H9 (cell line): ENCODE measurements at places on chromosomes 6 and 20.

GRCh38 chr20:9555781-9556180, 41.4 kb downstream of the LAMP5 start:
- no peaks in the 10 kb centered on the region for H3K4me1 ChIP-seq
- no peak for DNase-seq
- H3K27me3 ChIP-seq = no peaks in the 10 kb centered on the region

GRCh38 chr6:13242178-13242577, 86.2 kb downstream of the TBC1D7 start:
- no peak for DNase-seq
- no peaks in the 10 kb centered on the region for H3K4me1 ChIP-seq
- H3K4me3 ChIP-seq = no peak overlapping the region
- no peaks in the 10 kb centered on the region for H3K27me3 ChIP-seq
- no peak overlapping the region for H3K27ac ChIP-seq

GRCh38 chr6:134080171-134080795, 27.9 kb upstream of the SLC2A12 start:
- H3K4me3 ChIP-seq = no peak overlapping the region
- DNase-seq = no peak
- H3K27ac ChIP-seq = no peak overlapping the region
- H3K27me3 ChIP-seq = no peaks in the 10 kb centered on the region
- H3K36me3 ChIP-seq = peaks cover 6% of the 10 kb centered on the region

DNA sequence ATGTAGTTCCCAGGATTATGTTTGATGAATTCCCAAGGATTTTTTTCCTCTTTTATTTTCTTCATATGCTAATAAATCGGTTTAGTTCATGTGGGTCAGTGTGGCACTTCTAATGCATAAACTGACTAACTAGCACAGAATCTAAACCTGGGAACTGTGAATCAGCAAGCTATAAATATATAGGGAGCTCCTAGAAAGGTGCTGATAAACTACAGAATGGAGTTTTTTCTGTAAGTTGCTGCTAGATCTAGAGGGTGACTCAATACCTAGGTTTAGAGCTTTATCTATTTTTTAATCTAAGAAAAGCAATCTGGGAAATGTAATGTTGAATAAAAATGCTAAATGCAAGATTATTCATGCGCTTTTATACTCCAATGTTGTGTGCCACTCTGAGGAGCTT, 118.8 kb upstream of the PTCHD4 start:
- no peak overlapping the region for H3K27ac ChIP-seq
- DNase-seq = no peak
- H3K36me3 ChIP-seq = no peaks in the 10 kb centered on the region
- H3K4me3 ChIP-seq = no peak overlapping the region
- no peaks in the 10 kb centered on the region for H3K27me3 ChIP-seq

GRCh38 chr6:105402090-105402938, 568 bp downstream of the PREP start:
- no peaks in the 10 kb centered on the region for H3K27me3 ChIP-seq
- H3K4me3 ChIP-seq = peak overlapping the region; percentile 94
- H3K27ac ChIP-seq = no peak overlapping the region
- DNase-seq = peak; percentile 38

DNA sequence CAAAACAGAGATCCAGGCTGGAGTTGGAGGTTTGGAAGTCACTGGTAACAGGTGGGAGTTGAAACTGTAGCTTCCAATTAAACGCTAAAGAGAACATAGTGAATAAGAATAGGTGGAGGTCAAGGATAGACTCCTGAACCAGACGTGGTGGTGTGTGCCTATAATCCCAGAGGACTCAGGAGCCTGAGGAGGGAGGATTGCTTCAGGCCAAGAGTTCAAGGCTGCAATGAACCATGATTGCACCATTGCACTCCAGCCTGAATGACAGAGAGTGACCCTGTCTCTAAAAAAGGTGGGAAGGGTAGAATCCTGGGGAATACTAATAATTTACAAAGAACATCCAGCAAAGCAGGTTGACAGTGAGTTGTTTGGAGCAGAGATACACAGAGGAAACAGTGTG, 13.6 kb downstream of the NRSN1 start:
- no peaks in the 10 kb centered on the region for H3K36me3 ChIP-seq
- no peaks in the 10 kb centered on the region for H3K4me1 ChIP-seq
- no peak for DNase-seq

DNA sequence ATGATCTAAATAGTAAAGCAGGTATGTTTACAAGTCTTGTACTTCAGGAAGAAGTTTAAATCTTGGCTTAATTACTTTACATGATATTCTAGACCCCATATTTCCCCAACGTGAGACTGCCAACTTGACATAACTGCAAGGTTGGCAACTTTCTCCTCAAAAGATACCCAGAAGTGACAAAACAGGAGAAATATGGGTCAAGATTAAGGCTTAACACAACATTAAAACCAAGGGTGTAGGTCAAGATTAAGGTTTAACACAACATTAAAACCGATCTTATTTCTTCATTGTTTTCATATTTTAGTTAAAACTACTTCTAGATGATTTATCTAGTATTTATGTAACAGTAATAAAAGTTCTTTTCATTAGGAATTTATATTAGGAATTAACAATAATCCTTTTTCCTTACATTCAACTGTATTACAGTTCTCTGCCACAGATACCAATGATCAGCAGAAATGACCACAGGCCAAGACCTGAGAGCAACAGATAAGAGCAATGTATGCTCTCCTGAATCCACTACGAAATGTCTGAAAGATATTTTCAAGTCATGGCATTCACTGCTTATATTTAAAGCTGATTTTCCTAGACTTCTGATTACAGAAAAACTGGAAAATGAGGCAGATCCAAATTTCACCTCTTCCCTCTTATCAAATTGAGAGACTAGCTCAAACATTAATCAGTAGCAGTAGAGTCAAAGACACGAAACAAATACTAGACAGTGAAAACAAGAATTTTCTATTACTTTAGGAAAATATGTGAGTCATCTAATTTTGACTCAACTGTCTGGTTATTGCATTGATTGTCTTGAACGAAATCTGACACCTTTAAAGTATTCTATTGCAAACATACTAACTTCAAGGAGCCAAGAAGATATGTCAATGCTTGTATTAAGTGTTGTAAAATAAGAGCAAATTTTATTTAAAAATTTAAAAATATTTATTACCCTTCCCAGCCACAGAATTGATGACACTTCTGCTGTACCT, 72.3 kb downstream of the RNGTT start:
- H3K4me3 ChIP-seq = no peak overlapping the region
- no peak for DNase-seq
- peaks cover 20% of the 10 kb centered on the region for H3K36me3 ChIP-seq
- no peaks in the 10 kb centered on the region for H3K4me1 ChIP-seq
- H3K27me3 ChIP-seq = no peaks in the 10 kb centered on the region

- no peak overlapping the region for H3K27ac ChIP-seq
- H3K4me3 ChIP-seq = no peak overlapping the region
- DNase-seq = no peak
These were observed 57.1 kb downstream of the GJA1 start for GRCh38 chr6:121492536-121492935.

GRCh38 chr20:55342822-55343221, 662.5 kb downstream of the CBLN4 start:
- H3K36me3 ChIP-seq = no peaks in the 10 kb centered on the region
- H3K27ac ChIP-seq = no peak overlapping the region
- H3K27me3 ChIP-seq = no peaks in the 10 kb centered on the region

DNA sequence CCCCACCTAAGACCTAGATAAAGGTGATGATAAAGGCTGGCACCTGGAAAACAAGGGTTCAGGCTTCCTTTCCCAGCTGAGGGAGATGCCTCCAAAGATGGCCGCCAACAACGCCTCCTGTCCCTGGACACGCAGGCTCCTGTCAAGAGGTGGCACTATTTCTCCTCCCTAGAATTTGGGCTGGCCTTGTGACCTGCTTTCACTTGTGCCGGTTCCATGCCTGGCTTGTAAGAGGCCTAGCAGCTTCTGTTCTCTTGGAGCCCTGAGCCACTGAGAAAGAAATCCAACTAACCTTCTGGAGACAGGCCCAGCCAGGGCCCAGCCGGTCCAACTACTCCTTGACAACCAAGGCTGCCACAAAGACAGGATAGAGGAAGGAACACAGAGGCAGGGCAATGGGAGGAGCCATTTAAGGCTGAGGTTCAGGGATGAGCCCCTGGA, 60.2 kb upstream of the RALY start:
- no peaks in the 10 kb centered on the region for H3K27me3 ChIP-seq
- peak; percentile 82 for DNase-seq
- H3K36me3 ChIP-seq = no peaks in the 10 kb centered on the region
- no peaks in the 10 kb centered on the region for H3K4me1 ChIP-seq

- no peak for DNase-seq
- no peak overlapping the region for H3K27ac ChIP-seq
- peaks cover 5% of the 10 kb centered on the region for H3K4me1 ChIP-seq
- no peak overlapping the region for H3K4me3 ChIP-seq
These were observed 29.9 kb upstream of the FKBP1A start for GRCh38 chr20:1422753-1423152.

DNA sequence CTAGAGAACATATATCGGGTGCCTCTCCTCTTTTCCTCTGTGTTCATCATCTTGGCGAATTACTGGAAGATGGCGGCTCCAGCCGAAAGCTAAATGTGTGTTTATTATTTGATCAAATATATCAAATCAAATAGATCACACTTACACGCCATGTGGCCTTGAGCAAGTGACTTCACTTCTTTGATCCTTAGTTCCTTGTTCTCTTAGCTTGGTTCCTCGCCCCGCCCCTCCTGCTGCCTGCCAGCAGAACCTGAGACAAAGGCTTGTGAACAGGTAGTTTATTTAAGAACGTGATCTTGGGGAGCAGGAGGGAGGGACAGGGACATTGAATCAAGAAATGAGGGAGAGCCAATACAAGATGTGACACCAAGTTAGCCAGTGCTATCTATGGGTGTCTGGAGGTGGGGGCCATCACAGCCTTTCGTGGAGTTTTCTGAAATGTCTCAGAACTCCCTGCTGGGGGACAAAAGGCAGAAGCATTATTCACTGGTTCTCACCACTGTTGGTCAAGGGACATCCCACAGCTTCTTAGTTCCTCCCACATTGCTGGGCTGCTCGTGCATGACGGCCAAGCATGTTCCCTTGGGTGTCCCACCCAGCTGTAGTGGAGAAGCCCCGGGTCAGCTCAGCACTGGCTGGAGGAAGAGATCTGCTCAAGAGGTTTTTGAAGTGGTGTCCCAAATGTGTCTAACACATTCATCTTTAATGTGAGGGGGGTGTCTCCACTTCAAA, 44.9 kb upstream of the RNF24 start:
- no peak overlapping the region for H3K27ac ChIP-seq
- no peaks in the 10 kb centered on the region for H3K27me3 ChIP-seq
- no peak overlapping the region for H3K4me3 ChIP-seq
- DNase-seq = no peak
- no peaks in the 10 kb centered on the region for H3K36me3 ChIP-seq

DNA sequence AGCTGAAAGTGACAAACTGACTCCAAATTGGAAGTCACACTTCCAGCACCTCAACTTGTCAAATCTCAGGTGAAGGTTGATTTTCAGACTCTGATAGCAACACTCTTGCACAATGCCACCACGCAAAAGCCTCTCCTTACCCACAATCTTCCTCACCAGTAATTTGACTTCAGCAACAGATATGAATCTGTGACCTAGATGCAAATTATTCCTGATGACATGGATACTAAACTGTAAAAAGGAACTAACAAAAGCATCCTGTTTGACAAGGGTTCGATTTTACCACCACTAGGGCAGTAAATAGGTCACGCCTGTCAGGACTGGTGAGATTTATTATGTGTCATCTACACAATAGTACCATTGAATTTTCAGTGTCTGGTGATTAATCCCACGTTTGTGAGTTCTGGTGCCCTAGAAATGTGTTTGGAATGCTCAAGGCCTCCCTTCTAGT, 134.4 kb upstream of the COL21A1 start:
- H3K27me3 ChIP-seq = no peaks in the 10 kb centered on the region
- DNase-seq = no peak
- H3K27ac ChIP-seq = no peak overlapping the region
- no peaks in the 10 kb centered on the region for H3K4me1 ChIP-seq

DNA sequence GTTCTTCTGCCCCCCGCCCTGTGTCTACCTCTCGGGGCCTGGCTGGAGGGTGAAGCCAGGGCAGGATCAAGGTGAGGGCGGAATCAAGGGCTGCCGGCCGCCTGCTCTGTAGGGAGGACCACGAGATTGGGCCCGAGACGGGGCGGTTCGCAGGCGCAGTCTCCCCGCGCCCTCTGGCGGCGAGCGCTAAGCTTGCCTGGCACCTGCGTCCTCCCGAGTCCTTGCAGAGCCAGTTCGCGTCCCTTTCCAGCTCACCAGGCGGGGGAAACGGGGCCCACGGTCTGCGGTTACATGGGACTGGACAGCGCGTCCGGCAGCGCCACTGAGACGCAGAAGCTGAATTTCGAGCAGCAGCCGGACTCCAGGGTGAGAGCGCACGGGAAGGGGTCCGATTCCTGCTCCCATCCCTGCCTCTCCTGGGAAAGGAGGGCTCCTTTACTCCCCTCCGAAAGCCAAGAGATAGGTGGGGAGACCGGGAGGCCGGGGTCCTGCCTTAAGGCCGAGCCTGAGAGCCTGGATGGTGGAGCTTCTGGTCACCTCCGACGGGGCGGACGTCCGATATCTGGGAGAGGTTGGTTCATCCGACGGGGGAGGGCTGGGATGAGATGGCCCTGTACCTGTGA, 3.6 kb upstream of the MATN4 start:
- H3K27ac ChIP-seq = no peak overlapping the region
- peak; percentile 91 for DNase-seq
- no peaks in the 10 kb centered on the region for H3K4me1 ChIP-seq
- H3K4me3 ChIP-seq = peak overlapping the region; percentile 17; the same call in 1 of the 2 replicates
- H3K27me3 ChIP-seq = no peaks in the 10 kb centered on the region

DNA sequence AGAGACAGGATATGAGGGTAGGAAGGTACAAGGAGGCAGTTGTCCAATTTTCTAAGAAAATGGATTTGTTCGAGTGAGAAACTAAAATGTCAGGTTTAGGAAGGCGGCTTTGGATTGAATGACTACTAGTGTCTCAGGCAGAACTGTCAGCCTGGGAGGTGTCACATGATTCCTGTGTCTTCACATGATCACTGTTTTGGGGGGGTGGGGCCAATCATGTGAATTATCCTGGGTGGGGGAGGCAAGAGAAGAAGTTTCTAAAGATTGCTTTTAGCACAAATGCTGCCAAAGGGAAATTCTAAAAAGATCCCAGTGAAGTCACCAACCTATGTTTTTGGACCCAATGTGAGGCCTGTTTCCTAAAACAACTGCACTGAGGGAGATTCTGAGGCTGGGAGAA, 2.3 kb downstream of the SIRPA start:
- H3K4me3 ChIP-seq = peak overlapping the region; percentile 43; the same call in 2 of the 3 replicates
- no peaks in the 10 kb centered on the region; the same call in 1 of the 2 replicates for H3K4me1 ChIP-seq
- DNase-seq = no peak

- no peak overlapping the region for H3K27ac ChIP-seq
- no peak for DNase-seq
- no peaks in the 10 kb centered on the region for H3K36me3 ChIP-seq
- H3K27me3 ChIP-seq = no peaks in the 10 kb centered on the region; the same call in 1 of the 2 replicates
These were observed 119.9 kb upstream of the PRND start for GRCh38 chr20:4601630-4602296.

- 0 out of 2 replicates have a peak, but pooled peaks cover 3% of the 10 kb centered on the region for H3K36me3 ChIP-seq
- DNase-seq = no peak
- H3K27ac ChIP-seq = no peak overlapping the region
- H3K27me3 ChIP-seq = no peaks in the 10 kb centered on the region
- H3K4me1 ChIP-seq = peaks cover 24% of the 10 kb centered on the region
- H3K4me3 ChIP-seq = no peak overlapping the region
These were observed 29.7 kb downstream of the FYN start for GRCh38 chr6:111843347-111844147.
